AG04450 (cell line): ENCODE measurements at places on chromosomes 1 and 21. TPM values are rescaled to one million over a fixed set of nuclear protein-coding genes. Genes with fewer than 3 reads are reported as not detected.

The LYPLA2 gene
- polyA plus RNA-seq = 27.1 and 37.8 TPM in 2 replicates

GRCh38 chr1:225879521-225880221 is 2.5 kb downstream of the TMEM63A start:
- DNase-seq = no peak

DNA sequence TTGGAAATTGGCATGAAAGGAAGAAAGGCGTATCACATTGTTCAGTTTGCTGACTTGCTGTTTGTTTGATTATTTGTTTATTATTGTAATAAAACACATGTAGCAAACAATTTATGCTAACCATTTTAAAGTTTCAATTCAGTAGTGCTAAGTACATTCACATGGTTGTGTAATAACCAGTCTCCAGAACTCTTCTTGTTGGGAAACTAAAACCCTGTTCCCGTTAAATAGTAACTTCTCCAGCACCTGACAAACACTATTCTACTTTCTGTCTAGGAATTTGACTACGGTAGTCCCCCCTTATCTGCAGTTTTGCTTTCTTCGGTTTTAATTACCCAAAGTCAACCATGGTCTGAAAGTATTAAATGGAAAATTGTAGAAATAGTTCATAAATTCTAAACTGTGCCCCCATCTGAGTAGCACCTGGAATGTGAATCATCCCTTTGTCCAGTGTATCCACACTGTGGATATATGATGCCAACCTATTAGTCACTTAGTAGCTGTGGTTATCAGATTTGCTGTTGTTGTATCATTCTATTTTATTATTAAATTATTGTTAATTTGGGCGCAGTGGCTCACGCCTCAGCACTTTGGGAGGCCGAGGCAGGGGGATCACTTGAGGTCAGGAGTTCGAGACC is 5.5 kb downstream of the MORC3 start:
- DNase-seq = no peak

DNA sequence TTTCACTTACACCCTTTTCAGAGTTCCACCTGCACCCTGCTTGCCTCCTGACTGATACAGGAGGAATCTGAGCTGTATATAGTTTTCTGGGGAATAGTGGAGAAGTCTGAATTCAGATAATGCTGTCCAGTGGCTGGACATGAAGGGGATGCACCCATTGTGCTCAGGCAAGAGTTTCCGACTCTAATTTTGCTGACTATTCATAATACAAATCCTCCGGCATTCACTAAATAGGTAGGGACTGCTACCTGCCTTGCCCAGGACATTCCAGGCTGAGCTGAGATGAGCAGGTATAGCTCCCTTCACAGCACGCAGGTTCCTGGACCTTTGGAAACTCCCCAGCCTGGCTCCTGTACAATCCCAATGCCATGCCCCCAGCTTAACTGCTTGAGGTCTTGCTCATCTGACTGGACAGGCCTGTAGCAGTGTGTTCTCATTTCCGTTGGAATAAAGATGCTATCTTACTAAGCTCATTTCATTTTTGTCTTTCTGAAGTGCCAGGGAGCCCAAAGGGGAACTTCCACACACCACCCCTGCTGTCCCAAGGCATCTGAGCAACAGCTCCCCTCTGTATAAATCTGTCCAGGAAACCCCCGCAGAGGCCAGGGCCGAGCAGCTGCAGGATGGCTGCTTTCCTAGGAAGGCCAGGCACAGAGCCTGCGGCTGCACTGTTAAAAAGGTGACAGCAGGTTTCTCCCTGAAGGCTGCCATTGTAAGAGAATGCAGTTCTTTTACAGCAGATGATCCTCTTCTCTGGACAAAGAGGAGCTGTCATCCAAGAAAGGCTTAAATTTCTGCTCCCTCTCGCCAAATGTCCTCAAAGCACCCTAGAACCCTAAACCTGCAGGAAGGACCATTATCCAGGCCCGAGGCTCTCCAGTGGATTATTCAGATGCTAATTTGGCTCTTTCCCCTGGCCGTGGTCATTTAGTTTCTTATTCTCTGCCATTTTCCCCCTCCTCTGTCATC is 21.7 kb upstream of the VASH2 start:
- DNase-seq = no peak

The LRRC52 gene
- polyA plus RNA-seq = not detected in 2 replicates

- DNase-seq = no peak
These were observed 101.5 kb upstream of the ARHGEF16 start for GRCh38 chr1:3352952-3353331.

- DNase-seq = no peak
These were observed 39.8 kb downstream of the DENND1B start for GRCh38 chr1:197735461-197735860.

The PDC gene
- not detected in 2 replicates for polyA plus RNA-seq

GRCh38 chr1:151164732-151165280 is 896 bp downstream of the LYSMD1 start:
- no peak for DNase-seq

The C1QA gene
- polyA plus RNA-seq = not detected in 2 replicates

GRCh38 chr1:230387296-230387695 is 38.8 kb downstream of the PGBD5 start:
- no peak for DNase-seq

DNA sequence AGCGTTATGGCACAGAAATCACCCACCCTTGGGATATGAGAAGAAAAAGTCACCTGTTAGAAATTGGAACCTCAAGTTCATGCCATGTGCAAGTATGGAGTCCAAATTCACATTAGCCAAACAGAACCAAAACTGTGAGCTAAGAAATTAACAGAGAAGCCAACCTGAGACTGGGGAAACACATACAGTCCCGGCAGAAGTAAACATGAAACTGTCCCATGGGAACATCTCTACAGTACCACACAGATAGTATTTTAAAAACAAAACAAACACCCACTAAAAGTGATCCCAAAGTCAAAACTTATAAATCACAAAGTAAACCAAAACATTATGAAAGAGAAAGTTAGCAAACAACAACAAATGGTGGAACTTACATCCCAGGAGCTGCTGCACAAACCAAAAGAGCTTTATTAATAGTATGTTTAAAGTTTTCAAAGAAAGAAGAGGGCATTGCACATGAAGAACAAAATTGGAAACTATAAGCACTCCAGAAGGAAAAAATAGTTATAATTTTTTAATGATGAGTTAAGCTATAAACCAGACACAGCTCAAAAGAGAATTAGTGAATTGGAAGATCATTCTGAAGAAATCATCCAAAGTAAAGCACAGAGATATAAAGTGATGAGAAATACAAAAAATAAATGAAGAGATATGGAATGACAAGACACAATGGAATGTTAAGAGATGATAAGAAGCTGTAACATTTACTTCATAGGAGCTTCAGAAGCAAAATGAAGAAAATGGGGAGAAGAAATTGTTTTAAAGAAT is 83.5 kb upstream of the COA6 start:
- no peak for DNase-seq

- DNase-seq = no peak
These were observed 253.5 kb downstream of the NTNG1 start for GRCh38 chr1:107394301-107394700.

The TFAP2E gene
- 0.05 and 0.06 TPM in 2 replicates for polyA plus RNA-seq
